Cerebellum (tissue), 4 donors: ENCODE measurements at places on chromosomes 3 and 15. TPM values are rescaled to one million over a fixed set of nuclear protein-coding genes. Genes with fewer than 3 reads are reported as not detected.

GRCh38 chr15:57327985-57328471 lies 48.3 kb upstream of the CGNL1 start:
- no peak for DNase-seq

- no peak for DNase-seq
Observed at GRCh38 chr15:79209690-79210089, 72.8 kb upstream of the ANKRD34C start.

DNA sequence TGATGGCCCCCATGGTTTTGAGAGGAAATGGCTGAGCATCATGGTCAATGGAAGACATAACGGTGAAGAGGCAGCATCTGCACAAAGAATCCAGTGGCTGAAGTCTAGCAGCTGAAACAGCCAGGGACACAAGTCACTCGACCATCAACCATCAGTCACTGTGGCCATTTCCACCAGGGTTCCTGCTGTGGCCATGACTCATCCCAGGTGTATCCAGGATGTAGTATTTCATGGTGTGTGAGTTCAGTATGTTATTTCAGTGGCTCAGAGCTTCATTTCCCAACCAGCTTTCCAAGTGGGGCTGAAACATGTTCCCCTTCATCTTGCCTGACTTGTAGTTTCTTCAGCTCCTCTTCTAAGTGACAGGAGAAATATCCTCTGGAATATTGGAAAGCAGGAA lies 47.8 kb upstream of the WNT5A start:
- no peak for DNase-seq

DNA sequence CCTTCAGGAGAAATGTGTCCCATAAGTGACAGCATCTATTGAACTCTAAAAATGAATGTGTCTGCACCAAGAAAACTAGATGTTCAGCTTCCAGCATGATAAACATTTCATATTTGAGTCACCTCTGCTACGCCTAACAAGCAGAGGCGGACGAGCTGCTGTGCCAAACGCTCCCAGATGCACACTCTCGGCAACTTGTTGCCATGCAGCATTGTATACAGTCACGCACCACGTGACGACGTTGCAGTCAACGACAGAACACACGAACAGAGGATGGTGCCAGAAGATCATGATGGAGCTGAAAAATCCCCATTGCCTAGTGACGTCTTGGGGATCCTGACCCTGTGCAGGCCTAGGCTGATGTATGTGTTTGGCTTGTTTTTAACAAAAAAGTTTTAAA lies 137.5 kb downstream of the XXYLT1 start:
- no peak for DNase-seq

GRCh38 chr3:171895291-171895690 lies 52.1 kb downstream of the TMEM212 start:
- no peak for DNase-seq

GRCh38 chr15:74307827-74308811 lies 59.3 kb downstream of the CYP11A1 start:
- peak; percentile 70 for DNase-seq

GRCh38 chr15:32859251-32859650 lies 141.4 kb downstream of the GREM1 start:
- DNase-seq = no peak

DNA sequence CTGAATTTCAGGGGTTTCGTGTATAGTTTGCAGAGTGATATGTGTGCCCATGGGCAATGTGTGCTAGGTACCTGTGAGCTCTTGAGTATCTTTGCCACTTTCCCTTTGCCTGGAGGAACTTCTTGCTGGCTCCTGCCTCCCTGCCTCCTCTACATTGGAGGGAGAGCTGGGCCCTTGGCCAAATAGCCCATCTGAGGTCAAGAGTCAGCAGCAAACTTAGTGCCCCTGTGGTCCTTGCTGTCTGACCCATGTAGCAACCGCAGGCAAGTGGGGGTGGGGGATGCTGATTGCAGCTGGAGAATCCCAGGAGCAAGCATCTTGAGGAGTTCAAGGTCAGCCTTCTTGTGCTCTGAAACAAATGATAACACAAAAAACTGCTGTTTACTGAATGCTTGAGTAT lies 5.4 kb upstream of the TBC1D21 start:
- no peak for DNase-seq

DNA sequence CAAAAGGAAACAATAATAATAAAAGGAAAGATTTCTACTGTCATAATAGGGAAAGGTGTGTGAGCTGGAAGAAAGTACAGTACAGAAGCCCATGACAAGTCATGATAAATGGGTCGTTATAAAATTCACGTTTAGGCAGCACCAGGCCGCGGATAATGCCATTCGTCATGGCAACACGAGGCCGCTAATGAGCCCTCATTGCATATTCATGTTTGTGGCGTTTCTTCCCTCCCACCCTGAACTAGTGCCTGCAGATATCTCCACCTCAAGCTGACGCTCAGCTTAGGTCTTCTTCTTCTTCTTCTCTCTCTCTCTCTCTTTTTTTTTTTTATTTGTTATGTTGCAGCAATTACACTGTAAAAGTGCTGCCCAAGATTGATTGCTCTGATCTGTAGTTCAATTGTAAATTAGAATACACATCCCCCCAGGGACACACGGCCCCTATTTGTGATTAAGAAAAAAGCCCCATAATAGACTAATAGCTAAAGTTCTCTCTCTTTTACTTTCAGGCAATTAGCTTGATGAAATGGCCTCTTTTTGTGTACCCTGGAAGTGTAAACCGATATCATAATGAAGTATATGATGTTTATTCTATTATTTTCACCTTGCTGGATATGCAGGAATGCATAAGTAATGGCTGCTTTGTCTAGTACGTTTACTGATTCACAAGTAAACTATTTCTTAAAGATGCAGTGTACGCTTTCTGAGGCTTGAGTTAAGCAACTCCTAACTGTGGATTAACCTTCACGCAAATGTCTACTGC lies 61.9 kb upstream of the NR2F2 start:
- no peak for DNase-seq

GRCh38 chr3:194488055-194488742 lies 1.4 kb upstream of the ATP13A3 start:
- DNase-seq = no peak

DNA sequence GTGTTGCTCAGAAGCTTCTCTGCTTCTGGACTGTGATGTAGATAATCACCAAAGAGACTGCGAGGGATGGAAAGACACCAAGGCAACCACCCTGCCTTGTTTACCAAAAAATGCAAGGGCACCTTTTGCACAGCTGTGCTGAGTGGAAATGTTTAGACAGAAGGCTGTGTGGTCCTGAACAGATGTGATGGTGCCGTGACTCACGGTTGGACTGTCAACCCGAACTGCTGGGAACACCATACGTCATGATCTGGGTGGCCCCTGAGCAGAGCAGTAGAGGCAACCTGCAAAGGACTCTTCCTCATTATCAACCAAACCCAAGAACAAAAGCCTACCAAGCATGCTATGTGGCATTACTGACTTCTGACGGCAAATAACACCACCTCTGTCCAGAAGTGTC lies 61.3 kb upstream of the LPP start:
- no peak for DNase-seq

DNA sequence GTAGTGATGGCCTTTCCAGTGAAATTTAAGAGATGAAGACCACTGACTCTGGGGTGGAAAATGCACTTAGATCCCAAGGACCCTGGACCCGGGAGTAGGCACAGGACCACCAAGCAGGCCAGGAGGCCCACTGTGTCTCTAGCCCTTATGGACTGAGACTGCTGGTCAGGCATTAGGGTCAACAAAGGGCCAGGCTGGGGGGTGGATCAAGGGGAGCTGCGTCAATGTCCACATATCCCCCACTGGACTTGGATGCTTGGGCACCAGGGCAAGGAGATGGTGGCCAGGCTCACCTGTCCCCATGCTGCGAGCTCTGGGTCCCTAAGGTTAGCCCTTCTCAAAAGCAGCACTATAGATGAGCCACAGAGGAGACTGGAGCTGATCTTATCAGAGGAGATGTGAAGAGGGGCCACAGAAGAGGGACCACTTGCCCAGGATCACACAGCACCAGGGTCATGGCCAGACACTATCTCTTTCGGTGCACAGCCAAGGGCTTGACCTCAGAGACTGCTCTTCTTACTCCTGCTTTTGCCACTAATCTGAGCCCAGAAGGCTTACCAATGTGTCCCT lies 14.7 kb downstream of the RAB6B start:
- DNase-seq = no peak

- DNase-seq = no peak
Observed at GRCh38 chr15:34729886-34730285, 24.9 kb downstream of the GJD2 start.

DNA sequence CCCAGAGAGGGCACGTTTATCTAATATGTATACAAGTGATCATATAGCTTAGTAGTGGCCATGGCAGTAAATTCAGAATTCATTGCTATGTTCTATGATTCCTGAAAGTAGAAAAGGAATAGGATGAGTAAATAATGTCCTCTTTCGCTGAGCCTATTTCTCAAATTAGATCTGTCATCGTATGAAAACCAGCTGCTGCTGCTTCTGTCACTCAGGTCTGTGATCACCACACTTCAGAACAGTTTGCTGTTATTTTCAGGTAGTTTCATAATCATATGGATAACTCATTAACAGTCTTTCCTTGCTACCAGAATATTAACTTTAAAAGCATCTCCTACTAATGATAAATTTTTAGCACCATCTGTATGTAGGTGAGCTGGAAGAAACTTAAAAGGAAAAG lies 289.1 kb upstream of the AZI2 start:
- no peak for DNase-seq

DNA sequence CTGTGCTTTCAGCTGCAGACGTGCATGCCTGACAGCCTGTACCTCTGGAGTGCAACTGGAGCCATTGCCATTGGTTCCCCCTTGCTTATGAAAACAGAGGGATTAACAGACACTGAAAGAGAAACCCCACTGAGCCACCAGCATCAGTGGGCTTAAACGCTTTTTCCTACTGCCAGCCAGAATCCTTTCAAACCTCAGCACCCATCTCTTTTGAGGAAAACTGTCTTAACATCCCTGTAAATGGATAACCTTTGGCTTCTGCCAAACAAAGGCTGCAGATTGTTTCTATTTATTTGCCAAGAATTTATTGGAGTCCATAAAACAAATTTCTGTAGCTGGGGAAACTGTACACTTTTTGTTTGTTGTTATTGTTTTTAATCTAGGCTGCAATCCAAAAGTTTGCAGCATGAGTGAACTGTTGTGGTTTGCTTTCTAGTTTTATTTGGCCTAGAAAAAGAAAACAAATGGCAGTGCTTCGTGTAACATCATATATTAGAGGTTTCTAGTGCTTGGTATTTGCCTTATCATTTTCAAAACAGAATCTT lies 369.2 kb upstream of the IL12A start:
- no peak for DNase-seq

GRCh38 chr15:34821831-34822230 lies 26.5 kb upstream of the ACTC1 start:
- DNase-seq = peak; percentile 8

DNA sequence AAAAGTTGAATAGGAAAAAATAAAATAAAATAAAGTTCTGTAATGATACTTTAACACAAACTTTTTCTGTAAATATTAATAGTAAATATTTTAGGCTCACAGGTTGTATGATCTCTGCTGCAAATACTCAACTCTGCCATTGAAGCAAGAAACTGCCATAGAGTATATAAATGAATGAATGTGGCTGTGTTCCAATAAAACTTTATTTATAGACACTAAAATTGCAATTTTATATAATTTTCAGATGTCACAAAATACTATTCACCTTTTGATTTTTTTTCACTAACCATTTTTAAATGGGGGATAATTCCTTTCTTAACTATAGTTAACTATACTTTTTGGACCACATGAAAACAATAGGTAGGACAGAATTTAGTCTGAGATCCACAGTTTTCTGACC lies 16.0 kb downstream of the EIF1B start:
- no peak for DNase-seq

DNA sequence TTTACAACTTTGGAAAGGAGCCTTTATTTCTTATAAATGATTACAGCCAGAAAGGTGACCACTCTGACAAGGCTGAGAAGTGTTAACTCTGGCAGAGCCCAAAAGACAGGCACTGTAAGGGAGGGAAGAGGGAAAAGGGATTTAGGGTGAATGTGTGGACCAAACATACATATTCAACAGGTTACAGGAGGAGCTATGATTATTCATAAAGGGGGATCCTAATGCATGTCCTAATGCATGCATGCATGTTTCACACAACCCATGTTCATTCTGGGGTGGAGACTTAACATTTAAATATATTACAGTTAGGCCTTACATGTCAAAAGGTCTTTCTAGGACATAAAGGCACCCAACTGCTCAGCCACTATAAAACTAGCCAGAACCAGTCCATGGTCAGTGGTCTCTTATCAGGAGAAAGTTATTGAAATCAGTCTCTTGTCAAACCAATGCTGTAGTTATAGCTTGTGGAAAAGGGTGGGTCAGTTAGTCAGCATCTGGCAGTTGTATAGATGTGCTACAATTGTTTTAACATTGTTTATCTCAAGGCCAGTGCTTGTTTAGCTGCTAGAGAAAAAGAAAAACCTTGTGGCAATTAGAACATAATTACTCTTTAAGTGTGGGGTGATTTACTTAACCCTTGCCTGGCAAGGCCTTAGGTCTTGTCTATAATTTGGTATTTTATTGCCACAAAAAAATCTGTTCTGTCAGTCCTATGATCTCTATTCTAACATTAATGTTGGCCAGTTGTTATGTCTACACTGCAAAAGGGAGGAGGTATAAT lies 77.5 kb downstream of the RAD18 start:
- DNase-seq = no peak

- no peak for DNase-seq
Observed at GRCh38 chr3:101381809-101382208, 61.4 kb upstream of the IMPG2 start.

DNA sequence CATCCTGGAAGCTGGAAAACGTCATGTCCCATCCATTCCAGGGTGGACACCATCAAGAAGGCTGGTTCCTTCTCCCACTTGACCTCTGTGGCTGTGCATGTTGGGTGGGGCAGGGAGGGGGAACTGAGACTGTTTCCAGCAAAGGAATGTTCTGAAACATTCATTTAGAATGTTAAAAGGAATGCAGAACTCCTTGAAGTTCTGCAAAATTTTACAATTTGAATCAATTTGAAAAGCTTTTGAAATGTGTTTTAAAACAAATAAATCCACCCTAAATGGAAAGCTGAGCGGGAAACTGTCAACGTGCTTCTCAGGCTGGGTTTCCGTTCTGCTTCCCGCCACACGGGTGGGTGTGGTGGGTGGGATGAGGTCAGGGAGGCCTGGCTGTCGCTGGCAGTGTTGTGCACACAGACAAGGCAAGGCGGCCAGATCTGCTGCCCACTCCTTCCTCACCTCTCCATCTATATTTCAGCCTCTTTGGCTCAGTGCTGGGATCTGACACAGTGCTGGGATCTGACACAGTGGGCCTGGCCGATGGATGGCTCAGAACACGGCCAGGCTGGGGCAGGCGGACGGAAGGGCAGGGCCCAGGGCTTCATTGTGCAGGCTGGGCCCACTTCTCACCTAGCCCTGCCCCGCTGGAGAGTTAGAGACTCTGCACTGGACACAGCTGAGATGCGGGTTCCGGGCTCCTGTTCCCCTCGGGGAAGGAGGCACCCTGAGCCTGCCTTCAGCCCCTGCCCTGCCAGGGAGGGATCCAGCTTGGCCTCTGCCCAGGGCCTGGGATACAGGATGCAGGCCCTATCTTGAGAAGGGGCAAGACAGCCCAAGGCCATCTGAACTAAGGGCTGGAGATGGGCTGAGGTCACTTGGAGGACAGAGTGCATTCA lies 110.4 kb downstream of the TMEM266 start:
- no peak for DNase-seq

PRRT3 gene
- 5.5 TPM for total RNA-seq

PLSCR4 gene
- 13.4 TPM for total RNA-seq

PLA1A gene
- 0.73 TPM for total RNA-seq

CSTA gene
- total RNA-seq = not detected

MKRN3 gene
- total RNA-seq = 30.7 TPM

ABI3BP gene
- total RNA-seq = 2.7 TPM

DAPK2 gene
- total RNA-seq = 2.9 TPM

TLR9 gene
- total RNA-seq = 0.09 TPM

LRRC31 gene
- total RNA-seq = not detected

SRP14 gene
- 84.8 TPM for total RNA-seq

IL5RA gene
- 3.1 TPM for total RNA-seq

ZPLD1 gene
- total RNA-seq = 0.54 TPM
